DMS 273 treated with DMSO at 0.1 percent for 48 hours (cell line): ENCODE measurements at places on chromosomes 4 and X.

GRCh38 chr4:169619958-169620879 lies at the start of gene CLCN3:
Gene CLCN3 (plus strand): TSS chr4:169620578. CDS start chr4:169635929, 15,351 bp downstream.
- peak; percentile 90 for DNase-seq

- no peak for DNase-seq
Observed at GRCh38 chr4:27350161-27350560, 489.5 kb downstream of the STIM2 start.

DNA sequence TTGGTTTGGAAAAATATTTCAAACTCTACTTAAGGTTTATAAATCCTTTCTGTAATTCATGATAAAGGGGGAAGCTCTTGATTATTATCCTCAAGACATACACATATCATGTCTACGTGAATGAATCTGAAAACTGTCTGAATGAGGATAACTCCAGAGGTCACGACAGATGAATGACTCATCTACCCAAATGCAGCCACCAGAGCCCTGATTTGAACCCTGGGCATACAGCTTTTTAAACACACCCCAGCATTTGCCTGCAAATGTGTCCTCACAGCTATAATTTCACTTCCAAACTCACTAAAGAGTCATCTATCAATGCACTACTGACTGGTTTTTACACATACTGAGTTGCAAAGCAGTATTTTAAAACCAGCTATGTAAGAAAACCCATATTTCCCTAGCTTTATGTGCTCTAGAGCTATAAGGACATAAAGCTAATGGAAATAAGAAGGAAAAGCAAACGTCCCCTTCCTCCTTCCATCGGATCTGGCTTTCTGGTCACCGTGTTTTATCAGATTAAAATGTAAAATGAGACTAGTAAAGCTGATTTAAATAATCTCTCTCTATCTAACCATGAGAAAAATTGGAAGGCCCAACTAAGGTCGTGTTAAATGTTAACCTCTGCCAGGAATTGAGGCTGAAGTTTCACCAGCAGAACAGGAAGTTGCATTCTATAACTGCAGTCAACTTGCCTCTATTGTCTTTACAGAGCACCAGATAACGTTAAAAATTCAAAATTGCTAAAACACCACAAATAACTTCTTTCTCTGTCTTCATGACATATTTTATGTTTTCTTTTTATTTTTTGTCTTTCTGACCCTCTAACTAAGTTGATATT lies 63.1 kb upstream of the SPP1 start:
- DNase-seq: no peak

GRCh38 chr4:7359400-7360062 lies 75.2 kb downstream of the PSAPL1 start:
- DNase-seq: no peak

DNA sequence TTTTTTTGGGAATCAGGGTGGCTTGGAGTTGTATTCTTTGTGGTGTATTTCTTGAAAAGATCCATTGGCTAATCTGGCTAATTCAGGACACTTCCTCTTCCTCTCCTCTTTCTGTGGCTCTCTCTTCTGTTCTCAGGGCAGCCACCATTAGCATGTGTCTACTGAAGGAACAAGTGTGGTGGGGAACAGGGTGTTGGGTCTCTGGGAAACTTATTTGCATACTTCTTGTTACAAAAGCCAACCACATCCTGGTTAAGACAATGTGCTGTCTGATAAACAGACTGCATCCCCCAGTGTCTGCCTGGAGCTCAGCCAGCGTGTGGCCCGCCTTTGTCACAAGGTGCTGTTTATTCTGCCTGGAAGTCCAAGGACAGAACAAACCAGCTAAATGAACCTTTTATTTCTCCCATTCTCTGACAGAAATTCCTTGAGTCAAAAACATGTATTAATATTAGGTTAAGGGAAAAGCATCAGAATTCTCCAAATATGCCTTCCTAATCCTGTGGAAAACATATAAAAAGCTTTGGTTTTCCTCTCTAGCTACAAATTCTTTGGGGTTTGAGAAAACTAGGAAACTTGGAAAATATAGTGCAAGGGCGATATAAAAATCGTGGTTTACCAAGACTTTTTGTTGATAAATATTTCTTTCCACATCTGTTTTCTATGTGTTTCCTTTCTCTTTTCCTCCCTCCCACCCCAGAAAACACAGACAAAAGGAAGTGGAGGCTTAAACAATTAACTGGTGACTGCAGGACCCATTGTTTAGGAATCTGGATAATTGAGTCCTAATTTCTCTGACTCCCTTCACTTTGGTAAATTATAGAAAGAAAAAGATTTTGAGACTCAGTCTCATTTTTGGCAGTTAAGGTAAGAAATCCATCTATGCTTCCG lies 203.6 kb downstream of the SPRY1 start:
- no peak for DNase-seq

- DNase-seq: no peak
Observed at GRCh38 chr4:14871676-14872430, 130.4 kb upstream of the CPEB2 start.

DNA sequence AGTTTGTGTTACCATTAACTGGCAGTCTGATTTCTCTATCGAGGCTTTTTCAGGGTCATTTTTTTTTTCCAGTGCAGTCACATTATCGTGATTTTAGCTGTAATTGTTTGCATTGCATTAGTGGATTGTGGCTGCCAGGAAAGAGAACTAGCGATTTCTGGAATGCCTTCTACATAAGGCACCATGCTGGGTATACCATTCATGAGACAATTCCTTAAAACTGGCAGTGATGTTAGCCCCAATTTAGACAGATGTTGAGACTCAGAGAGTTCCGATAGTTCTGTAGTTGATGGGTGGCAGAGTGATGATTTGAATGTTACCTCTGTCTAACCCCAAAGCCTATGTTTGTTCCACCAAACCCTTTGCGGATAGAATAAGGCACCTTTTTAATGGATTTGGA lies 175.4 kb upstream of the TENM3 start:
- no peak for DNase-seq

DNA sequence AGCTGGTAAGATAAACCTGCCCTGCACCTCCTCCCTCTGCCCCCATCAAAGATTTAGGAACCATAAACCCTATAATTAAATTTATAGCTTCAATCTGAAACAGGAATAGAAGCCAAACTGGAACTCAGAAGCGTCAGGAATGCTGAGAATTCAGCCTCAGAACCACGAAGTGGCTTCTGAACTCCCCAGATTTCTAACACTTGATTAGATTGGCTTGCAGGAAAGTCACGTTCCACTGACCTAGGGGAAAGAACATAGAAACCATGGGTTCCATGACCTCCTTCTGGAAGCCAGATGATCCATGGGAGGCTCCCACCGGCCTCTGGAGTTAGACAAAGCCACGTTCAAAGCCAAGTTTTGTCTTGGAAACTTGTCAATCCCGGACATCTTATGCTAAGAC lies 356.5 kb downstream of the MID1IP1 start:
- no peak for DNase-seq

GRCh38 chr4:2686379-2687265 lies 69.5 kb downstream of the TNIP2 start:
- DNase-seq: no peak

- DNase-seq: no peak
Observed at GRCh38 chrX:149848855-149849254, 32.1 kb upstream of the MAGEA8 start.

DNA sequence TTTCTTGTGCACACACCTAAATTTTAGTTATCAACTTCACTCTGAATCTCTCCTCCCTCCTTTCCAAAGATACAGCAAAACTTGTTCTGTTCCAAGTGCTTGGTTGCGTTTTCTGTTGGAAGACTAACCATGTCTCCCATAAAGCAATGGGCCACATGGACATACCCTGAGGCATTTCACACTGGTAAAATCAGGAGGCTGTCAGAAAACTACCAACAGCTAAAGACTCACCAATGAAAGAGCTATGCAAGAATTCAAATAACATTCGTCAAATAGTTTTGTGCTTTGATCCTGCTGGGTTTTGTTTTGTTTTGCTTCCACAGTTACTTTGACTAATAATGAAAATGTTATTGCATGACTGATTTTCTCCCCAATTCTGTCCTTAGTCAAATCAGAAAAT lies 46.0 kb downstream of the PHEX start:
- DNase-seq: no peak

GRCh38 chr4:83858131-83858530 lies 322.2 kb downstream of the GPAT3 start:
- no peak for DNase-seq

GRCh38 chrX:114583646-114584374 lies at the start of gene HTR2C:
Gene HTR2C (plus strand): TSS chrX:114584086. CDS start chrX:114726937, 142,851 bp downstream.
- DNase-seq: no peak

DNA sequence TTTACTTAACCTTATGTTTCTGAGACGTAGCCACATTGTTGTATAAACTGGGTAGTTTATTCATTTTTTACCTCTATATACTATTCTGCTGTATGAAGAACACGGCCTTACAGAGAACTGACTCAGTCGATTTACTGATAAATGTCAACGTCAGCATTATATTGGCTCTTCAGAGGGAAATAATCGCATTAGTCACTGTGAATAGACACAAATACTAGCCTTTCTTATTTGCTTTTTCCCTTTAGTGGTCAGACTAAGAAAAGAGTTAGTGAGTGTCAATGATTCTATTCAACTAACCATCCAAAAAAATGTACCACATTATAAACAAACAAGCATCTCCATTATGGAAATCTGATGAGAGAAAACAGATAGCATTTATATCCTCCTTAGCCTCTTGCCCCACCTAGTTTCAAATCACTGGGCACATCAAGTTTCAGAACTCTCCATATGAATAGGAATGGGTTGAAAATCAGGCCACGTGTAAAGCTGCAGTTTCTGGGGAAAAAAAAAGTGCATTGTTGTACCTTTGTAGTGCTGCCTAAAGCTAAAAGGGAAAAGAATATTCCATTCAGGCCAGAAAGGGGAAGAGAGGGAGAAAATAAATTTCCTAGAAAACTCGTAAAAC lies 146.7 kb upstream of the VCX3A start:
- DNase-seq: no peak

GRCh38 chrX:77446908-77447652 lies at the start of gene FGF16:
Gene FGF16 (plus strand): TSS chrX:77447389. CDS start chrX:77447675, 286 bp downstream.
- no peak for DNase-seq

GRCh38 chr4:83753260-83753659 lies 217.4 kb downstream of the GPAT3 start:
- no peak for DNase-seq

- no peak for DNase-seq
Observed at GRCh38 chr4:113904877-113905276, 74.6 kb downstream of the ARSJ start.

- no peak for DNase-seq
Observed at GRCh38 chr4:24988776-24989175, 42.0 kb downstream of the LGI2 start.

DNA sequence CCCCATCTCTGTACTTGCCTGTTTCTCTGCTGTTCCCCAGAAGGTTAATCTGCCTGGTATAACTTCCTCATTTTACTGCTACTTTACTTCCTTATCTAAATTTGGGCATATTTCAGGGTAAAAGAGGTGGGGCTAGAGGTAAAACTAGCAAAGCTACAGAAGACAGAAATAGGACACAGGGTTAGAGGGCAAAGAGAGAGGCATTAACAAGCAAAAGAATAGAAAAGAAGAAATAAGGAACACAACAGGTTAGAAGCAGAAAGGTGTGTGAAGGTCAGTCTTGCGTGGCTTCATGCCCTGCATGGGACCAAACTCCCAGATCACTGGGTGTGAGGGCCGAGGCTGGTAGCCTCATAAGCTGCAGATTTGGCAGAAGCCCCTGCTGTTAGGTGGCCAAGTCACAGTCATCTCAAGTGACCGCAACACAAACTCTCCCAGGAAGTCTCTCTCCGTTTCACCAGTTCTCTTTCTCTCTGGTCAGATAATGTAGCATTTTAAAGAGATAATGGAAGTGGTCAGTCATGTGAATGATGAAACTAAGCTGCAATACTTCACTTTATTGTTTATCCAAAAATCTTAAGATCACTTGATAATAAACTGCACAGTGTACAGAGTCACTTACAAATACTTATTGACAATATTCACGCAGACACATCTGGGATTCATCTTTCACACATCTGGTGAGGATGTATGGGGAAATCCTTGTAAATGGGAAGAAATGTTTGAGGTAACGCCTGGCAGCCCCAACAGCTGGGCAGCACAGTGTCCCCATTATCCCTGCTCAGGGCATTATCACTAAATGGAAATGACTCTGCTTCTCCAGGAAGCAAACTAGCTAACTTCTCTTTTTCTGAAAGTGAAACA lies 16.4 kb downstream of the TMEM154 start:
- no peak for DNase-seq

DNA sequence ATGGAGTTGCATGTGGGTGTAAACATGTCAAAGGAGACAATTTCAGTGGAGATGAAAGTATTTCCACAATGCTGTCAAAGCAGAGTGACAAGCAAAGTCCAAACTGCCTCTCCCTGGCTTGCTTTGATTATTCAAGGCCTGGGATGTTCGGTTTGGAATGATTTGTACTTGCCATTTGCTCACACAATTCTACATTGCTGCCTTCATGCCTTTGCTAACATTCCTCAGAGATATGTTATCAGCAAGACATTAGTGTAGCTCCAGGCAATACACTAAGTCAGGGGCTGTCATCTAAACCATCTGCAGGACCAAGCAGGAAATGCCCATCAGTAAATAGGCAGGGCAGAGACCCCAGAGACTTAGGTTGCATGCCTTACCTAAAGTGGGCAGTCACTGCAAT lies 79.6 kb upstream of the C1QTNF7 start:
- DNase-seq: no peak

DNA sequence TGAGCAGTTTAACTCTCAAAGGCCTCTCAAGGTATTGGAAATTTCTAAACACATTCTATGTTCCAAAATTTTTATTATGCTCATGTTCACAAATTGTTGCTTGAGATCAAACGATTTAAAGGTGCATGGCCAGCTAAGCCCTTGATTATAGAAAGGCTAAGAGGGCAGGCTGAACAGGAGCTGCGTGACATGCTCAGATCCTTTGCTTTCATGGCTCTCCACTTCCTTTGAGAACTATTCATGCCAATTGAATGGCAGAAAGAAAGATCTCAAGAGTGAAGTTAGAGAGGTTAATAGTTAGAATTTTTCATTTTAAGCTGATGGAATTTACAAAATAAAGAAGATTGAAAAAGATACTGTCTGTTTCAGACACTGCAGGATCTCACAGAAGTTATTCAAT lies 594 bp downstream of the LRIT3 start:
- no peak for DNase-seq

GRCh38 chrX:150486011-150486410 lies 82.4 kb upstream of the MTM1 start:
- peak; percentile 22 for DNase-seq

- no peak for DNase-seq
Observed at GRCh38 chr4:39976945-39977488, 694 bp downstream of the PDS5A start.

DNA sequence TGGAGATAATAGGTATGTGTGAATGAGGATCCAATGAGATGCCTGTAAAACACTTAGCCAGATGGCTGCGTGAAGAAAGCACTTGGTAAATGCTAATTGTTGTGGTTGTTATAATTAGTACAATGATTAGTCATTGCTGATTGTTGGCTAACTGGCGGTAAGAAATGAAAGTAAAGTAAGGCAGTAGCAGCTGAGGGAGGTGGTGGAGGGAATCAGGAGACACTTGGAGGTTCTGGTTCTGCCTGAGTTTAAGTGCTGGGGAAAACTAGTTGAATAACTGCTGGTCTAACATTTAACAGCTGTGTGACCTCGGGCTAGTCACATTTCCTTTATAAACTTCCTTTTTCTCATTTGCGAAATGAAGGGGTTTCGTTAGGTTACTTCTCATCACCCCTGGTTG lies 30.9 kb downstream of the CD38 start:
- no peak for DNase-seq
